GM04504 (cell line): ENCODE measurements at places on chromosomes 13 and 19.

GRCh38 chr19:53696951-53697350 lies 65.2 kb downstream of the DPRX start:
- no peak for DNase-seq

- DNase-seq = peak; percentile 62
Observed at GRCh38 chr13:27644302-27644701, 22.6 kb downstream of the POLR1D start.

DNA sequence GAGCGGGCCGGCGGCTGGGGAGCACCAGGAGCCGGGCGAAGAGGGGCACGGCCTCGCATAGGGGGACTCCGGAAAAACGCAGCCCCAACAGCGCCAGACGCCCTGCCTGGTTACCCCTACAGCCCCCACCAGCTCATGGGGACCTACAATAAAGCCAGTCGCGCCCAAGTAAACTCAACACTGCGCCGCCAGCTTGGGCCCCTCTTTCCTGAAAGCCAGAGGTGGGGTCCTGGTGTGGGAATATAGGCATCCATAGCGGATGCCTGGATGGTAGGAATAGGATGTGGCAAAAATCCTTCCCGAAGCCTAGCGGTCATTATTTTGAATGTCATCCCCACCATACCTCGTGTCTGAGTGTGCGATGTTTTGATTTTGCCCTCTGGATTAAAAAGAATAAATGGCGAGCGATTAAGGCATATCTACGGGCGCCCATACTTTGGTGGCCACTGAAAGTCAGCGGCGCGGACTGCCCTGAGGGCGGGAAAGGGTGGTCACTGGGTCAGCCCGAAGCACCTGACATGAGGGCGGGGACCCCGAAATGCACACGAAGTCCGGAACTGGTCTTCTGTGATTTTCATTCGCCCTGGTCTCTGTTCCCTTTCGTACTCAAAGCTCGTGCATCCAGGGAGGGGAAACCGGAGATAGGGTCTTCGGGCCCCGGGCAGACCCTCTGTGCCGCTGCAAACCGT lies at the start of the genes NHLRC3 and PROSER1:
Gene NHLRC3 (plus strand): TSS at position 577 of the 689 bp plus-strand sequence. CDS start 184 bp downstream, outside the sequence.
Gene PROSER1 (minus strand): TSS at position 210 of the 689 bp plus-strand sequence. CDS start 847 bp downstream, outside the sequence.
- DNase-seq = peak; percentile 91

DNA sequence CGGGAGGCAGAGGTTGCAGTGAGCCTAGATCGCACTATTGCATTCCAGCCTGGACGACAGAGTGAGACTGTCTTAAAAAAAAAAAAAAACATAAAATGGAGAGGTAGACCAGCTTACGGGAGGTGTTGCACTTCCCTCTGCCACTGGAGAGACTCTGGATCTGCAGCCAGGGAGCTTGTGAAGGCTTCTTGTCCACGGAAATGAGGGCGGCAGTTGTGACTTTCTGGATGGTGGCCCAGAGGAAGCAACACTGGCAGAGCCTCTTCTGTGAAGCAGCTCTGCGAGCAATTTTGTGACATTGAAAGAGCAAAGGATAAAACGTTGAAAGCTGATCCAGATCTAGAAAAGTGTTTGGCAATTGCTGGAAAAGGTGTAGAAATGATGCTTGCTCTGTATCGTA lies 10.4 kb downstream of the SPINT2 start:
- DNase-seq = no peak

DNA sequence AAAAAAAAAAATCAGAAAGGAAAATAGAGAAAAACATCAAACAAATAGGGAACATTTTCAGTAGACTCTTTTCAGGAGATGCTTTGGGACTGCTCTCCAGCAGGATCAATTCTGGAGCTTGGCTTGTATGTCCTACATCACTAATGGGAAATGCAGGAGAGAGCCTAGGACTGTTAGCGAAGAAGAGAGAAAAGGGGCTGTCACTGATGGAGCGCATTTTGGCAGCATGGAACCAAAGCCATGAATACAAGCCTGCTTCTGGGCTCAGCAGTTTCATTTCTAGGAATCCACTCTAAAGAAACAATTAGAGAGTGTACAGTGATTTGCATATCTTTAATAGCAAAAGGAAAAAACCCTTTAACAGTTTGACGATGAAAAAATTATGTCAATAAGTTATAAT lies 203.9 kb downstream of the NUFIP1 start:
- no peak for DNase-seq

GRCh38 chr19:44742330-44743061 lies 6.0 kb upstream of the BCL3 start:
- no peak for DNase-seq

DNA sequence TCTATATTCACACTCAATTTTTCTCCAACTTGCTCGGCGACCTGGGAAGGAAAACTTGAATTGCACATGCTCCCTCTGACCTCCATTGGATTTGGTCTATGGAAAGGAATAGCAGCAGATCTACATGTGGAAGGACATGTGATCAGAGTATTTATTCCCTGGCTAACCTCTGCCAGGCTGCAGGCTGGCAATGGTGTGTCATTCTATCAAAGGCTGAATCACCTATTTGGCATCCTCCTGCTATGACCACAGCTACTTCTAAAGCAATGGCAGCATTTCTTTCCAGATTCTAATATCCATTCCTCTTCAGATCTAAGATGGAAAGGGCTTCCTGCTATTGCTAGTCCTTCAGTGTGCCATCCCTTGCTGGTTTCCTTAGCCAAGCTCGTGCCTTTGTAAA lies 144.3 kb upstream of the FREM2 start:
- no peak for DNase-seq
